ENCODE measurements at places on chromosomes 7 and 10.
A peak's percentile ranks its signal among the peaks of the same experiment; 100 is the strongest.

- no peak for DNase-seq
Measured at GRCh38 chr10:4651404-4652037, 174.5 kb upstream of the AKR1E2 start.

- DNase-seq, result no peak
Measured at GRCh38 chr7:27586825-27587224, 75.9 kb downstream of the HIBADH start.

- no peak for DNase-seq
Measured at GRCh38 chr7:137282043-137282442, 61.5 kb downstream of the PTN start.

DNA sequence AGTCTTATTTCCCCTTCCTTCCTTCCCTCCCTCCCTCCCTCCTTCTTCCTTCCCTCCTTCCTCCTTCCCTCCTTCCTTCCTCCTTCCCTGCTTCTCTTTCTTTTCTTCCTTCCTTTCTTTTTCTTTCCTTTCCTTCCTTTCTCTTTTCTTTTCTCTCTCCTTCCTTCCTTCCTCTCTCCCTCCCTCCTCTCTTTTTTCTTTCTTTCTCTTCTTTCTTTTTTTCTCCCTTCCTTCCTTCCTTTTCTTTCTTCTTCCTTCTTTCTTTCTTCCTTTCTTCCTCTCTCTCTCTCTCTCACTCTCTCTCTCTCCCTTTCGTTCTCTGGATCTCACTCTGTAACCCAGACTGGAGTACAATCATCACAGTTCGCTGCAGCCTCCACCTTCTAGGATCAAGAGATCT lies 6.2 kb downstream of the TMEM130 start:
- DNase-seq, result no peak

DNA sequence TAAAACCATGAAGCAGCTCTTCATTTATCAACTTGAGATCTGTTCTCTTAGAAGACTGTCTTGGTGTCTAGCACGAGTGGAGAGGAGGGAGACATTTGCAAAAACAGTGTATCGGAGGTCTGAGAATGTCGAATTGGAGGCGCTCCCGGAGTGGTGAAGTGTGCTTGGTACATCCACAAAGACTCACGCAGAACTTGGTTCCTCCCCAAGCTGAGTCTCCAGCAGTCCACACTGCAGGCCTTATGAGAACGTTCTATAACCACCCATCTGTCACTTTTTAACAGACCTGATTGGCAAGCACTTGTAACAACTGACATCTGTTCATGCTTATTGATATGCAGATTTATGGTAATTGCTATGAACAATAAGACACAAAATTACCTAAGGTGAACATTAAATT lies 261.6 kb downstream of the CELF2 start:
- no peak for DNase-seq

DNA sequence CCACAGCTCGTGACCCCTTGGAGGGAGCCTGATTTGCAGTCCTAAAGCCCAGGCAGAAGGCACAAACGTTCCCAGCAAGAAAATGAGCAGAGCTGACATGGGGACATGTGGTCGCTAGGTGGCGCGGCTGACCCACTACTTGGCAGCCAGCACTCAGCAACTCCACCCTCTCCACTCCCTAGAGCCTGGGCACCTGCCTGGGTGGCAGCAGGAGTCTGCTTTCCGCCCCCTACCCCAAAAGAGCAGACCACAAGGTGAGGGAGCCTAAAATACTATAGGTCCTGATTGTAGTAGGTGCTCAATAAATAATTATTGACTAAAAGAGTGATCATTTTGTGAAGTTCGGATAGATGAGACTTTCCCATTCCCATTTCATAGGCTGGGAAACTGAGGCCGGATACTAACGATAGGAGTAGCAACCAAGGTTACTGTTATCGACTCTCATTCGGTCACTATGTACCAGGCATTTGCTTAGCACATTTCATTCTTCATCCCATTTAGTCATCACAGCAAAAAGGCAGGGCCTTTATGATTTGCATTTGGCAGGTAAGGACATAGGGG lies 57.4 kb downstream of the NEUROG3 start:
- DNase-seq, result peak; percentile 61

- DNase-seq, result no peak
Measured at GRCh38 chr7:88432301-88432700, 125.6 kb upstream of the STEAP4 start.

DNA sequence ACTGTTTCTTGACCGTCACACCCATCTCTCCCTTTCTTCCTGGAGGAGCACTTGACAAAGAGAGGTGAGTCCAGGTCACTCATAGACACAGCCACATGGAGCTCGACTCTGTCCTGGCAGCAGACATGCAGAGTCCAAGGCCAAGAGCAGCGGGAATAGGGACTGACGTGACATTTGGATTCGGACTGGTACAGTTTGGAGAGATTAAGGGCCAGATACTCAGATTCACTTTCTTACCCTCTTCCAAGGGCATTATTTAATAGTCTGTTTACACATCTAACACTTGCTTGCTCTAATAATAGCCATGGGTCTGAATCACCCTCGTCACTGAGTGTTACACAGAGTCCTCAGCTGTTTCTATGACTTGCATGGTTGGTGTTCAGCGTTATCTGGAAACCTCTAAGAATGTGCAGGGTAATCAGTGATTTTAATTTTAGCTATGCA lies 39.2 kb upstream of the OTUD1 start:
- no peak for DNase-seq

DNA sequence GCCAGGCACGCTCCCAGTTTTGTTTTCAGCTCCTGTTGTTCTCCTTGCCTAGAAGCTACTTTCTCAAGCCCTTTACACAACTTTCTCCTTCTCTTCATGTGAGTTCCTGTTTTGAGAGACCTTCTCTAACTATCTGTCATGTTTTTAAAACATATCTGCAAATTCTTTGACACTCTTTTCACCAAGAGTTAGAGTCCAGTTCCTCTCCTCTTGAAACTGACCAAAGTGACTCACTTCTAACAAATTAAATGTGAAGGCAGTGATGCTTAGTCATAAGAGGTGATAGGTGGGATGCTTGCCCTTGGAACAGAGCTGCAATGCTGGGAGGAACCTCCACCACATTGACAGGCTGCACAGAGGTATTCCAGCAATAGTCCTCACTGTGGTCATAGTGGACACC lies 25.3 kb downstream of the ZSCAN25 start:
- no peak for DNase-seq

GRCh38 chr10:4981722-4982471 lies 18.7 kb downstream of the AKR1C1 start:
- DNase-seq, result no peak

DNA sequence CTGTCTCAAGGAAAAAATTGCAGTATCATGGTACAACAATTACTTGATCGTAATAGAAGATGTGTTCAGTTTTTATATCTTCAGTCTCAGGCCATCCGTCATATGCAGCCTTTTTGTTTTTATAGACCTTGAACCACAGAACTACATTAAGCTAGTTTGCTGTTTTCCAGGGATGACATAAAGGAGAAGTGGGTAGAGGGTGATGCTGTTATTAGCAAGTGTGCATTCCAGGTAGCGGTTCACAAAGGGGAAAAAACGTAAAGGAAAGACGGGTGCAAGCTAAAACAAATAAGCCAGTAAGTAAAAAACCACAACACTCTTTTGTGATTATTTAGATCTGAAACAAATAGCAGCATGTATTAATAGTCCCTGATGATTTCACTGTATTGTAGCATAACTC lies 71.7 kb downstream of the BMPR1A start:
- DNase-seq, result no peak

DNA sequence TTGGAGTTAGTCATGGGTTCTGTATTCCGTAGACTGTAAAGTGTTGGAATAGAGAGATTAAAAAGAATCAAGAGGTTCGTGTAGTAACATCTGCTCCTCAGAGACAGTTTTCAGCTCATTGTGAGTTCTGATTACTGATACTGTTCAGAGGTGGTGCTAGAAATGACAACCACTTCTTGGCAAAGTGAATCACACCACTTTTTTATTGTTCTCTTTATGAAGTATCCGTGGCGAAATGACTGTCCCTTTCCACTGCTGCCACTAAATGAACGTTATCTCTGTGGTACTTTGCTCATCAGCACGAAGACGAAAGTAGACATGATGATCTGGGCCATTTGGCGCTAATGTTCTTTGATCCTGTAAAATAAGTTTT lies 860 bp downstream of the RPP30 start:
- DNase-seq, result no peak

GRCh38 chr7:124700655-124701054 lies 64.9 kb downstream of the GPR37 start:
- DNase-seq, result no peak

DNA sequence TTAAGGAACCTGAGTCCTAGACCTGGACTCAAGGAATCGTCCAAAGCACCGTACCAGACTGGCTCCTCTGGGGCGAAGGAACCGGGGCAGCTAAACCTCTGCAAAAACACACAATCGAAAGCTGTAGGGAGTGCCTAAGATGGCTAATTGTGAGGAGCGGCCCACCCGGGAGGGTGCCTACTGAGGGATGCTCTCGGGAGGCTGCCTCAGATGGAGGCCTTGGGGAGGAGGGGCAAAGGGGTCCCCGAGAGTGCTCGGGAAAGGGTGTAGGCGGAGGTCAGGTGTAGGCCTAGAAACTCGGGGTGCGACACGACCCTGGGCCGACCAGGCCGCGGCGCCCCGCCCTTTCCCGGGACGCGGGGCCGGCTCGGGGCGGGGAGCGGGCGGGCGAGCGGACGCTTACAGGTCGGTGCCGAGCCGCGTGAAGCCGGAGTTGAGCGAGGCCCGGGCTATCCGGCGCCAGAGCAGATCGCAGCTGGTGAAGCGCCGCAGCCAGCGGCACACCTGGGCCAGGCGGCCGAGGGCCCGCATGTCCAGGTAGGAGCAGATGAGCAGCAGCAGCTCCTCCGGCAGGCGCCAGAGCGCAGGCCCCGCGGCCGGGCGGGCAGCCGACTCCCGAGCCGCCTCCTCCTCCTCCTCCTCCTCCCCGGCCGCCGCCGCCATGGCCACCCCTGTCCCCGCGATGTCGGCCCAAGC lies 844 bp downstream of the FBXW4 start:
- DNase-seq, result peak; percentile 54

- DNase-seq, result no peak
Measured at GRCh38 chr7:44103923-44104859, at the start of gene AEBP1. AEBP1 (plus strand) TSS chr7:44104345; CDS start chr7:44104666, 321 bp downstream.

DNA sequence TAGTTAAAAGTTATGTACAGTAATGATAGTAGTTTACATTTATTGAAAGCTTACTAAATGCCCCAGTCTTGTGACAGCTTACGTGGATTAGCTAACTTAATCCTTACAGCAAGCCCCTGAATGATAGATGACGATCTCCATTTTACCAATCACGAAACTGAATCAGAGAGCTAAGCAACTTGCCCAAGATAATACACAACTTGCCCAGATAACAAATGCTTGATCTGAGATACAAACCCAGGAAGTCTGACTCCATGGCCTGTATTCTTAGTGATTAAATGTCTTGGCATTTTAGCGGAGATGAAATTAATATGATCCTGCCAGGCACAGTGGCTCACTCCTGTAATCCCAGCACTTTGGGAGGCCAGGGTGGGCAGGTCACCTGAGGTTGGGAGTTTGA lies 46.9 kb upstream of the FMC1 start:
- no peak for DNase-seq

DNA sequence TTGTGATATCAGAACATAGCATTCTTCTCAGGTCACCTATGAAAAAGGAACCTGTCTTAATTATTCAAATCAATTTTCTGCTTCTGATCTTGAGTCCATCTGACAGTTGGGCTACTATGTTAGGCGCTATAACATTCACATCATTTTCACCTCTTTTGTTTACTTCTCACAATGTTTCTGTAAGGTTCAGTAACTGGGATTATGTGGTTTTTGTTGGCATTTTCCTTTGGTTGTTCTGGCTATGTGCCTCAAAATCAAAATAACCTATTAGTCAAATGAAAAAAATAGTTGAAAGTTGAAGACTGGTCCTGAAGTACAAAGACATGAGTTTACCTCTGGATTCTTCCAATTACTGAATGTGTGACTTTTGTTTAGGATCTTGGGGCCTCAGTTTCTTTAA lies 221.3 kb upstream of the SMIM30 start:
- no peak for DNase-seq

DNA sequence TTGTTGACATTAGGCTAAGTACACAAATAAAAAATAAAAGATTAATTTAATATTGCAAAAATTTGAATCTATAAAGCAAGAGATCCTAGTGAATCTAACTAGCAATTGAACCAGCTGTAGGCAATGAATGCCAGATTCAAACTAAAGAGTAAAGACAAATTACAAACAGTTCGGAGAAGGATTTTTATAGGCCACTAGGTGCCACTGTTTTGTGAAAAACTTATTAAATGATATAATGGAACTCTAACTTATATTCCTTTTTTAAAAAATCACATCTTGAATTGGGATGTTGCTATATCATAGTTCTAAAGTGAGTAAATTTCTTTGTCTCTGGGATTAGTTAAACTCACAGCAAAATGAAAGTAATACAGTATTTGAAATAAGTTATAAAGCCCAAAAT lies 39.1 kb upstream of the GNAI1 start:
- DNase-seq, result no peak

GRCh38 chr10:24382979-24383663 lies 174.2 kb downstream of the KIAA1217 start:
- DNase-seq, result no peak

DNA sequence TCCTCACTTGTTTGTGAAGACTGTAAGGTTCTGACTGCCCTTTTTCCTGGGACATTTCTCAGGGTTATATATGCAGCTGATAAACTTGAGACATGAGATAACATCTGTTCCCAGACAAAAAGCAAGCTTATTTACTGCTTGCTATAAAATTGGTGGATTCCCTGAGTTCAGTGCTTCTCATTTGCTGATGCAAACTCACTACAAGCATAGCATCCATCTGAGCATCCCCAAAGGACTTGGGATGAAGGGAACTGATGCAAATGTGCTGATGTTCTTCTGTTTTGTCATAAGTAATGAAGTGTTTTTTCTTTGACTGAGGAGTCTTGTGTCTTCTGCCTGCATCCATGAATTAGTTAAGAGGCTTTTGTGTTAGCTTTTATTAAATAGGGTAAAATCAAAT lies 183.2 kb downstream of the ADK start:
- DNase-seq, result no peak

GRCh38 chr10:35526746-35527145 lies 78.4 kb upstream of the GJD4 start:
- DNase-seq, result no peak

GRCh38 chr7:90246171-90246570 lies 1.2 kb downstream of the CFAP69 start:
- no peak for DNase-seq

DNA sequence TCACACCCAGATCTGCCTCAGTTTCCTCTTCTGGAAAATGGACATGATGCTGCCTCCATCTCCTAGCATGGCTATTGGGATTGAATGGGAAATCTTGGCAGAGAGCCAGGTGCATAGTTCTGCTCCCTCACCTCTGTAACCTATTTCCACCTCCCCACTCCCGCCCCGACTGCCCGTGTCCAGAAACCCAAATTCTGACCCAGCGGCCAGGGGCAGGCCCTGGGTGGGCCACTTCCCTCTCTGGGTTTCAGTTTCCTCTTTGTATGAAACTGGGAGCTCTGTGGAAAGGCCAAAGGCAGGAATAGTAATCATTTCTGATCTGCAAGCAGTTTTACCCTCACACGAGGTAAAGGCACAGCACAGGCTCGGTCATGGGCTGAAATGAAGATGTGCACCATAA lies 74.1 kb upstream of the DUSP5 start:
- no peak for DNase-seq

GRCh38 chr7:41882256-41882655 lies 179.4 kb upstream of the INHBA start:
- DNase-seq, result no peak

All from stimulated activated CD4-positive, alpha-beta T cell treated with anti-CD3 and anti-CD28 coated beads, Interleukin-15, amount 100 ng/mL, for 1 hour (primary cell).